Stimulated activated CD8-positive, alpha-beta memory T cell treated with anti-CD3 and anti-CD28 coated beads, Interleukin-12 subunit alpha, Interleukin-12 subunit beta, amount 100 ng/mL, for 1 hour (primary cell): ENCODE measurements at places on chromosomes 7 and 10.

- no peak for DNase-seq
These were observed 34.0 kb downstream of the PODXL start for GRCh38 chr7:131522325-131522930.

DNA sequence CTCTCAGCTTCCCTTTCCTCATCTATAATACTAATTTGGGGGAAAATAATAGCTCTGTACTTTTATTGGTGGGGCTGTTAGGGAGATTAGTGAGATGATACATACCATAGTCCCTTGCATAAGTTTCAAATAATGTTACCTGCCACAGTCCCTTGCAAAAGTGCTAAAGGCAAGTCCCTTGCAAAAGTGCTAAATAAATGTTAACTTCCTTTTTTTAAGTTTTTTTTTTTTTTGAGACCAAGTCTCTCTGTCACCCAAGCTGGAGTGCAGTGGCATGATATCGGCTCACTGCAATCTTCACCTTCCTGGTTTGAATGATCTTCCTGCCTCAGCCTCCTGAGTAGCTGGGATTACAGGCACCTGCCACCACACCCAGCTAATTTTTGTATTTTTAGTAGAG lies 43.4 kb upstream of the SRGN start:
- DNase-seq = no peak

GRCh38 chr10:46542567-46543465 lies 13.6 kb downstream of the GPRIN2 start:
- DNase-seq = no peak

DNA sequence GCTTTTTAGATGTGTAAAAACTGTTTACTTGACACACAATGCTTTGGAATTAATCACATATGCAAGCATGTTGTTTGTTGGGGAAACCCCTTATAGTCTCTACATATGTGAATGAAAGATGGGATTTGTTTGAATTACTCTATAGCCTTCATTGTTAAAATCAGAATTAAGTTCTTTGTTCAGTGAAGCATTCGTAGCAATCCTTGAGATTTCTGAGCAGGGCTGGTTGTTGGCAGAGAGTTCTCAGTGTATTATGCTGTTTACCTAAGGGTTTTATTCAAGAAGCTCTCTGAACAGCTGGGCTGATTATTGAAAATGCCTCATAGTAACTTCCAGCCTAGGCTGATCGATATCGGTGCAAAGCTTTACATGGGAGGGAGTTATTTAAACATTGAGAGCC lies 190.9 kb downstream of the VTI1A start:
- no peak for DNase-seq

- no peak for DNase-seq
These were observed 403.0 kb upstream of the MKI67 start for GRCh38 chr10:128529225-128529624.

DNA sequence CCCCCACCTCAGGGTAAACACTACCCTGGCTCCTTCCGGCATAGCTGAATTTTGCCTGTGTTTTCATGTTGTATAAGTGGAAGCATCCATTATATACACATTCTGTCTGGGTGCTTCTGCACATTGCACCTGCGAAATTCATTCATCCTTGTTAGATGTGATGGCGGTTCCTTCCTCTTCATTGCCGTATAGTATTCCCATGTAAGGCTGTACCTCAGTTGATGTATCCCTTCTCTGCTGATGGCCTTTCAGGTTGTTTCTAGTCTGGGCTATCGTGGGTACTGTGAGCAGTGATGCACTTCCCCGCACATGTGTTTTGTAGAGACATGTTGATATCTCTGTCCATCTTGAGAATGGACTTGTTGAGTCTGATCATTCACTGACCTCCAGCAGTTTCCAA lies 28.9 kb downstream of the ELFN1 start:
- DNase-seq = no peak

DNA sequence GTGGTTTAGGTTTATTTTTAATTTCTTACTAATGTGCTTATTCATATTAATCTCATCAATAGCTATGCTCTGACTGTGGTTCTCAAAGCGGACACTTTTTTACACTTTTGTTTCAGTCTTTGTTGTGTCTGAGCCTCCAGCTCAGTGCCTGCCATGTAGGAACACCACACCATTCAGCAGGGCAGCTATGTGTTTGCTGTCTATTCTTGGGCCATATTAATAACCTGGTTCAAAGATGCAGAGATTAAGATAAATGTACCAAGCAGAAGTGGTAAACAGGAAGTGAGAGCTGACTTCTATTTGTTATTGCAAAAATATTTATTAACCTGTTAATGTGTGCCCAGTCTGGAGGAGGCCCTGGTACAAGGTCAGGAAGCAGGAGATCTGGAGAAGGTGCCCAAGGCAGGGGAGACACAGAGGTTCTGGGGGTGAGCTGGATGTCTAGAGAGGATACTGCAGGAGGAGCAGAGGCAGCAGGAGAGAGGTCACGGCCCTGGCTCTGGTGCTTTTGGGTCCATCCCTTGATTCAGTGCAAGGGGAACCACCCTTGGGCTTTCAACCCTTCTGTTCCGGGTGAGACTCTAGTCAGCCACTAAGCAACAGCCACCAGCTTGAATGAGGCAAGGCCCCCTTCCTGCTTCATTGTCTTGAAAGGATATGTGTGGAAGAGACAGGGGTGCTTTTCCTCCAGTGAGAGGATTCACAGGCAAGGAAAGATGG lies 1.9 kb downstream of the TBXAS1 start:
- DNase-seq = no peak

- DNase-seq = no peak
These were observed 194.0 kb downstream of the CFTR start for GRCh38 chr7:117673839-117674238.

DNA sequence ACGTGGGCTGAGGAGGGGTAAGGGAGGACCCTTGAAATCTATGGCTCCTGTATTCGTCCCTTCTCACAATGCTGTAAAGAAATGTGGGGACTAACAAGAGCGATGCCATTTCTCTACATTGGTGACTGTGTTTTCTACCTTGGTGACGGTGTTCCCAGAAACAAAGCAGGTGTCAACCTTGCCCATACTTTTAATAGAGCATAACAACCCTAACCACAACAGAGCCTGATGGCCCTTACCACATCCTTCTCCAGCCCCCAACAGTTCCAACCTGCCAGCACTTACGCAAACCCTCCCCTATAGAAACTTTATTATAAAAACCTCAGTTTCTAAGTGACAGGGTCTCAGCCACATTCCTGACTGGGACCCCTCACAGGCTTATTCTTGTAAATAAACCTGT lies 28.2 kb upstream of the ADCYAP1R1 start:
- DNase-seq = no peak

- DNase-seq = no peak
These were observed 445.3 kb upstream of the MGMT start for GRCh38 chr10:129021594-129022304.

DNA sequence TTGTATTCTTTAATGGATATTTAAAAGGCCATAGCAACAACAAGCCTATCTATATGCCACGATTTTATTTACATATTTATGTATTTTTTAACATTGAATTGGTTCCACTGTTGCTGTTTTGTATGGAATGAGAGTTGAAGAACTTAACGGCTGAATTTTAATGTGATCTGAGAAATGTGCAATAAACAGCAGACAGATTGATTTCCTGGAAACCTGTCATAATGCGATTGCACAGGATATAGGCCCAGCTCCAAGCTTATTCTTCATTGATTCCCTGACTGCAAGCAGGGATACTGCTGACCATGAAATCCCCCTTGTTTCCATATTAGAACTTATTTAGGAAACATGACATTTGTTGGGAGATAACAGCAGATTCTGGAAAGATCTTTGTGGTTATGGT lies 195.6 kb downstream of the KCND2 start:
- no peak for DNase-seq

- no peak for DNase-seq
These were observed 1.1 kb downstream of the PLXDC2 start for GRCh38 chr10:19817231-19817933.

- DNase-seq = no peak
These were observed 55.8 kb downstream of the CDHR3 start for GRCh38 chr7:106018566-106019469.
